Stimulated activated CD4-positive, alpha-beta T cell treated with anti-CD3 and anti-CD28 coated beads, TNF-alpha, amount 100 ng/mL, for 1 hour (primary cell): ENCODE measurements at places on chromosomes 1 and 21.

- no peak for DNase-seq
Measured at GRCh38 chr21:38988509-38989378, 183.0 kb downstream of the ETS2 start.

- DNase-seq: no peak
Measured at GRCh38 chr21:34536311-34536710, 24.3 kb upstream of the KCNE1 start.

- no peak for DNase-seq
Measured at GRCh38 chr1:4784761-4785160, 130.4 kb downstream of the AJAP1 start.

DNA sequence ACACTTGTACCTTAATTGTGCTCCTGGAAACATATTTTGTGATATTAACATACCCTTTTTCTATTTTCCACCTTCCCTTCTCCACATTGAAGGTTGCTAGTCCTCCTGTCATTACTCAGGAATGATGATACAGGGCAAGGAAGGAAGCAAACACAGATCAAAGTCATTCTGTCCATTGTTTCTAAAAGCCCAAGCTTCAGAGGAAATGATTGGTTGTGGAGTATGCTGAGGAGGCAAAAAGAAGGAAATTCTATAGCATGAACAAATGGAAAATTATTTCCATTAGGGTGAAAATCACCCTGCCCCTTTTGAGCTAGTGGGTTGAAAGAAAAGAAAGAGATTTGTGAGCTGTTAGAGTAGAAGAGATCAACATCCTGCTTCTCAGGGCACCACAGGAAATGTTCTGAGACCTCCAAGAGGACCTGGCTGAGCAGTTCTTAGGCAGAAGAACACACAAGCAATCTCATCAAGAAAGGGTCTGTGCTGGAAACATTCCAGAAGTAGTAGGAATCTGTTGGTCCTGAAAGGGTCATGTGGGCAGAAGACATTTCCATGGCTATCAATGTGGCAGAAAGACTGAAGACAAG is 29.0 kb upstream of the PRRX1 start:
- DNase-seq: no peak

DNA sequence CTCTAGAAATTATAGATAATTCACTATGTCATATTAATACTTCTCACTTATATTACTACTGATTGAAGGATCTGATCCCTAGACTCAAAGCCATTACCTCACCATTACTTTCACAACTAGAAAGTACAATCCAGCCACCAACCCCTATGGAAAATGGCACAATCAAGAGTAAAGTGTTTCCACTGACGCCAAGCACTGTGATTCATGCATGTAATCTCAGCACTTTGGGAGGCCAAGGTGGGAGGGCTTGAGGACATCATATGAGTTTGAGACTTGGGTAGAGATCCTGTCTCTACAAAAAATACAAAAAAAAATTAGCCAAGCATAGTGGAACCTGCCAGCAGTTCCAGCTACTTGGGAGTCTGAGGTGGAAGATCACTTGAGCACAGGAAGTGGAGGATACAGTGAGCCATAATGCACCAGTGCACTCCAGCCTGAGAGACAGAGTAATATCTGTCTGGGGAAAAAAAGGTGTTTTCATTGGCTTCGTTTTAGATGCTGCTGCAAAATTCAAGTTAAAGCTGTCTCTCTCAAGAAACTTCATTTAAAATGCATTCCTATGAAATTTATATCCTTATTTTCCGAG is 126.5 kb downstream of the AKT3 start:
- DNase-seq: no peak

GRCh38 chr1:67355745-67356424 is 48.2 kb downstream of the IL12RB2 start:
- DNase-seq: no peak
